ENCODE measurements at places on chromosomes 2 and 18. TPM values are rescaled to one million over a fixed set of nuclear protein-coding genes. Genes with fewer than 3 reads are reported as not detected.

The INPP4A gene
- 5.8 TPM for total RNA-seq

The ALKAL2 gene
- total RNA-seq: not detected

The ERICH2 gene
- not detected for total RNA-seq

The SIX2 gene
- 0.72 TPM for total RNA-seq

The UGT1A1 gene
- 1.1 TPM for total RNA-seq

The ZNF892 gene
- 0.70 TPM for total RNA-seq

The SMYD1 gene
- not detected for total RNA-seq

The FAM237A gene
- not detected for total RNA-seq

The SERPINB10 gene
- total RNA-seq: not detected

The GRP gene
- total RNA-seq: not detected

The TRAPPC12 gene
- 74.2 TPM for total RNA-seq

The COX7A2L gene
- total RNA-seq: 191 TPM

The LRRTM1 gene
- not detected for total RNA-seq

The ONECUT2 gene
- total RNA-seq: 0.32 TPM

The CCDC68 gene
- total RNA-seq: 5.2 TPM

The SP9 gene
- total RNA-seq: 3.0 TPM

The TNFRSF11A gene
- total RNA-seq: 7.3 TPM

The LCLAT1 gene
- total RNA-seq: 16.6 TPM

The HOXD13 gene
- 0.24 TPM for total RNA-seq

The THADA gene
- 22.8 TPM for total RNA-seq

The ABCB11 gene
- total RNA-seq: 0.02 TPM

The LRRC30 gene
- not detected for total RNA-seq

The STK17B gene
- 6.3 TPM for total RNA-seq

The GALR1 gene
- total RNA-seq: not detected

The DCTN1 gene
- 107 TPM for total RNA-seq

The ABCA12 gene
- total RNA-seq: 0.25 TPM

The DCC gene
- total RNA-seq: not detected

The TNFAIP6 gene
- total RNA-seq: 1.2 TPM

The CCDC142 gene
- 16.6 TPM for total RNA-seq

The DAW1 gene
- total RNA-seq: 3.8 TPM

The HRH4 gene
- not detected for total RNA-seq

The LIMS4 gene
- 0.62 TPM for total RNA-seq

The IL37 gene
- not detected for total RNA-seq

The MAPK4 gene
- total RNA-seq: 0.14 TPM

Measured in A549 treated with ZK216348 at 1 μM for 4 hours (cell line).